ENCODE measurements at places on chromosomes 16 and 17.

- DNase-seq = no peak
Measured at GRCh38 chr16:727291-727977, 528 bp downstream of the HAGHL start.

DNA sequence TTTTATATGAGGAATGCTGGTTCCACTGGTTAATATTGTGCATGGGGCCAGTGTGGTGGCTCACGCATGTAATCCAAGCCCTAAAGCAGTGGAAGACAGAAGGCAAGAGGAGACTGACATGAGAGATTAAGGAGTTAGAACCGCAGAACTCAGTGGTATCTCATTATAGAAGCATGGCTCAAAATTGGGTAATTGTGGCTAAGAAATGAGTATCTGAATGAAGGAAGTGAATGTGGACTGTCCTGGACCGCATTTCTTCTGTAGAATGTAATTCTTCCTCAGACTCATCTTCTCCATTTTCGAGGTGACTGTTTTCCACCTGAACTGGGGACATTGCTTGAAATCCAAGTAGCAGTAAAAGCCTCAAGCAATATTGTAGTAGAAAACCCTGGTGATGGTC is 42.6 kb upstream of the CDR2 start:
- DNase-seq = no peak

- DNase-seq = no peak
Measured at GRCh38 chr17:36524428-36524876, 10.2 kb downstream of the MYO19 start.

- DNase-seq = no peak
Measured at GRCh38 chr17:63140255-63140654, 174.2 kb downstream of the TANC2 start.

DNA sequence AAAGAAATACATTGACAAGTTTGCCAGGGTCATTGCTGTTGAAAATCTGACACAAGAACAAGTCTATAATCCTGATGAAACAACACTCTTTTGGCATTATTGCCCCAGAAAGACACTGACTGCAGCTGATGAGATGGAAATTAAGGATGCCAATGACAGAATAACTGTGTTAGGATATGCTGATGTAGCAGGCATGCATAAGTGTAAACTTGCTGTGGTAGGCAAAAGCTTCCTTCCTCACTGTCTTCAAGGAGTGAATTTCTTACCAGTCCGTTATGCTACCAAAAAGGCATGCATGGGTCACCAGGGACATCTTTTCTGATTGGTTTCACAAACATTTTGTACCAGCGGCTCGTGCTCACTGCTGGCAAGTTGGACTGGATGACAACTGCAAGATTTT is 10.5 kb downstream of the GDPD1 start:
- DNase-seq = no peak

- no peak for DNase-seq
Measured at GRCh38 chr16:79282806-79283205, 317.7 kb downstream of the MAF start.

- no peak for DNase-seq
Measured at GRCh38 chr16:69613378-69614154, 47.8 kb downstream of the NFAT5 start.

DNA sequence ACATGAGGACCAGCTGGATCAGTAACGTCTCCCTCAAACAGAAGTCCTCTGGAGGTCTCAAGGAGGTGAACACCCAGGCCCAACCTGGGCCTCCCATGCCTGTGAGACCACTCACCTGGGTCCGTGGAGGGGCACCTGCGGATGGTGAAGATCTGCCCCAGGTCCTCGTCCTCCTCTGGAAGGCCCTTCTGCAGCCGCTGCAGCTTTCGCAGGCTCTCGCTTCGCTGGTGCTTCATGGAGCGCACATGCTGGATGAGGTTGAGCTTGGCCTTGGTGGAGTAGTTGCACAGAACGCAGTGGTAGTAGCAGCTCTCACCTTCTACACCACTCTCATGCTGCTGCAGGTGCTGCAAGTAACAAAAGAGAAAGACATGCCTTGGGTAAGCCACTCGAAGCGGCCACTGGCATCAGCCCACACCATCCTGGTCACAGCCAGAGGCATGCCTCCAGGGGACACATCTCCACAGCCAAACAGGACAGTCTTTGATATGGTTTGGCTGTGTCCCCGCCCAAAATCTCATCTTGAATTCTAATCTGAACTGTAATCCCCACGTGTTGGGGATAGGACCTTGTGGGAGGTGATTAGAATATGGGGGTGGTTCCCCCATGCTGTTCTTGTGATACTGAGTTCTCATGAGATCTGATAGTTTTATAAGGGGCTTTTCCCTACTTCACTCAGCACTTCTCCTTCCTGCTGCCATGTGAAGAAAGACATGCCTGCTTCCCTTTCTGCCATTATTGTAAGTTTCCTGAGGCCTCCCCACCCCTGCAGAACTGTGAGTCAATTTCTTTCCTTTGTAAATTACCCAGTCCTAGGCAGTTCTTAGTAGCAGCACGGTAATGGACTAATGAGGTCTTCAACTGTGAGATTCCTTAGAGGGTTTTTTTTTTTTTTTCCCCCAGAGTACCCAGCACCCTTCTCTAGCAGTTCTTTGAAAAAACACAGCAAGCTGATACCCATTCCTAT is 158.0 kb downstream of the ZFHX3 start:
- no peak for DNase-seq

DNA sequence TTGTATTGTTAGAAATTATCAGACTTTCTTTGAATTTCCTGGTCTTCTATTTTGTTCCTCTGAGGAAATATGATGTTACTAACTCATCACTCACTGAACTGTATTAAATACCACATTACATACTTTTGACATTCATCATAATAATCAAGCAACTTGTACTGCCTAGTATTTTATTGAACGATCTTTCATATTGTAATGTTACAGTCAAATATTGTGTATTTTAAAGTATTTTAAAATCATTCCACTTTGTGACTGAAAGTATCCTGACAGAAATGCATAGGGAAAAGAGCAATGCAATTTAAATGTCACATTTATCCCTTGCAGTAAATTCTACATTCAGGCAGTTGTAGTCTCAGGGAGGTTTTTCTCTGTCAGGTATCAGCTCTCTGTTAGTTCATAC is 1557.4 kb downstream of the CDH8 start:
- DNase-seq = no peak

GRCh38 chr16:4976079-4976478 is 17.9 kb downstream of the SEC14L5 start:
- DNase-seq = no peak

GRCh38 chr17:20218272-20218671 is 209.1 kb downstream of the SPECC1 start:
- DNase-seq = no peak

DNA sequence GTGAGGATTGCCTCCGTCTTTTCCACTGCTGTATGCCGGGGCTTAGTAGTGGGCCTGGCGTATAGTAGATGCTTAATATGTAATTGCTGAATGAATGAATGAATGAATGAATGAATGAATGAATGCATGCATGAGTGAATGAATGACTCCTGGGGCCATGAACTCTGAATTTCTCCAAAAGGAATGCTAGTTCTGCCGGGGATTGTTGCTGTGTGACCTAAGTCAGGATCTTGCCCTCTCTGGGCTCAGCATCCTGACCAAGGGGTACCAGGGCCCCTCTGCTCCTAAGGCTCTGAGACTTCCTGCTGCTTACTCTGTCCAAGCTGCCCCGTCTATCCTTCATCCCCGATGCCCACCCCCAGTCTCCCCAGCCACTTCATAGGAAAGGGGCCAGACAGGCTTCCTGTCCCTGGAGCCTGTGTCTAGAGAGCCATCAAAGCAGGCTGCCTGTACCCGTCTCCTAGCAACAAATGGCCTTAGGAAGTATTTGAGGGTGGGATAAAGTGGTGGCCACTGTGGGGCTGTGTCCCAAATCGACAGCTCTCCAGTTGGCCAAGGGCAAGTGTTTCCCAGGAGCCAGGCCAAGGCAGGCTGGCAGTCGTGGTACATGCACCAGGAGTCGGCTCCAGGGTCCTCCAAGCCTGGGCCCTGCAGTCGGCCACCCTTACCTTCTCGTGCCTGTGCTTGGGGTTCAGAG is 11.6 kb upstream of the MPRIP start:
- no peak for DNase-seq

DNA sequence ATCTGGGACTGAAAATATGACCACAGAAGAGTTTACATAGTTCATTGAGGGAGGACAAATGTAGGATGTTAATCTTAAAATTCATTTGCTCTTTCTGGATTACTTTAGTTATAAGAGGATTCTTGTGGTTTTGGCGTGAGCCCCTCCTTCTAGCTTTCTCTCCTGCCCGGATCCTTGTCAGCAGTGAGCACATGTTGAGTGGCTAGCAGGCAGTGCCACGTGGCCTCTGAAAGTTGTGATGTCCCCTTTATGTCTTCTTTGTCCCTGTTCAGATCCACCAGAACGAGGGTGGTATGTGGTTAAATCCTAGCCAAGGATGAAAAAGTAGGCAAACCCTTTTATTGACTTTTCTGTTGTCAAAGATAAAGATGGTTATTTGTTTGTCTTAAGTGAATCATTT is 83.8 kb downstream of the GNAO1 start:
- DNase-seq = no peak

- no peak for DNase-seq
Measured at GRCh38 chr17:79836972-79837887, 2.0 kb downstream of the CBX4 start.

GRCh38 chr16:48188449-48189102 is 32.8 kb upstream of the ABCC12 start:
- DNase-seq = no peak

DNA sequence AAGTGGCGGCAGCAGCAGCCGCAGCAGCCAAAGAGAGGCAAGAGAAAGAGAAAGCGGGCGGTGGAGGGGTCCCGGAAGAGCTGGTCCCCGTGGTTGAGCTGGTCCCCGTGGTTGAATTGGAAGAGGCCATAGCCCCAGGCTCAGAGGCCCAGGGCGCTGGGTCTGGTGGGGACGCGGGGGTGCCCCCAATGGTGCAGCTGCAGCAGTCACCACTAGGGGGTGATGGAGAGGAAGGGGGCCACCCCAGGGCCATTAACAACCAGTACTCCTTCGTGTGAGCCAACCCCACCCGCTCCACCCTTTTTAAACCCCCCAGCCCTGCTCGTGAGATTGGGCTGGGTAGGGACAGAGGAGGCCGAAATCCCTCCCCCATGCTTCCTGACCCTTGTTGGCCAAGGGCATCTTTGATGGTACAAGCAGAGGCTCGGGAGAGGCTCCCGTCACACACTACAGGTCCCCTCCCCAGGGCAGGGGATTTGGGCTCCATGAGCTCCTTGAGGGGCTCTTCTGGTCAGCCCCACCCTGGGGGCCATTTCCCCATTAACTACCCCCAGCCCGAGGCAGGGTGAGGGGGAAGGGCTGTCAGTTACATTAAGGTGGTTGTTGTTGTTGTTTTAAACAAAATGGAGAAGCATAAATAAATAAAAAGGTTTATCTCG is 4.6 kb upstream of the ATP2A1 start:
- DNase-seq = no peak

- no peak for DNase-seq
Measured at GRCh38 chr16:4064950-4065352, 51.3 kb downstream of the ADCY9 start.

- DNase-seq = no peak
Measured at GRCh38 chr16:3070608-3071111, 5.2 kb downstream of the IL32 start.

DNA sequence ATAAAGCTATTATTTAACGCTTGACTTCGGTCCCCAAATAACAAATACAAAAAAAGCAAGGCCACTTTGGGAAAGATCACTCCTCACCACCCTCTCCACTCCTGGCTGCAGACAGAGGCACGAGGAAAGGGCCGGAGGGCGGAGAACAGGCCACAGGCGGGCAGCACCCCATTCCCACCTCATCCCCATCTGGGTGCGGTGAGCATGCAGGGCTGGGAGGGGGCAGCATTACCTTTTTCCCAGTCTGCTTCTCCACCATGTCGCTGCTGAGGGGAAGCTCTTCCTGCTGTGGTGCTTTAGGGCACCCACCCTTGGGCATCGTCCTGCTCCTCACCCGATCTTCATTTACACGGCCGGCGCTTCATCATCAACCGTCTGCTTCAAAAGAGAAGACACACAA is 99.2 kb downstream of the ZNF778 start:
- no peak for DNase-seq

DNA sequence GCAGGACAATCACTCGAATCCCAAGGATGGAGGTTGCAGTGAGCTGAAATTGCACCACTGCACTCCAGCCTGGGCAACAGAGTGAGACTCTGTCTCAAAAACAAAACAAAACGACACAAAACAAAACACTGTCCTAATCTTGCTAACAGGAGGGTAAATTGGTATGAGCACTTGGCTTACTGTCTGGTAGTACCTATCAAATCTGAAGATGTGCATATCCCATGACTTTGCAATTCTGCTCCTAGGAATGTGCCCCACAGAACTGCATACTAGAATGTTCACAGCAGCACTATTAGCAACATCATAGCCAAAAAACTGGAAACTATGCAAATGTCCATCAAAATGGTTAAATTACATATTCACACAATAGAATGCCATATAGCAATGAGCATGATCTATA is 15.7 kb downstream of the MTSS2 start:
- DNase-seq = no peak

DNA sequence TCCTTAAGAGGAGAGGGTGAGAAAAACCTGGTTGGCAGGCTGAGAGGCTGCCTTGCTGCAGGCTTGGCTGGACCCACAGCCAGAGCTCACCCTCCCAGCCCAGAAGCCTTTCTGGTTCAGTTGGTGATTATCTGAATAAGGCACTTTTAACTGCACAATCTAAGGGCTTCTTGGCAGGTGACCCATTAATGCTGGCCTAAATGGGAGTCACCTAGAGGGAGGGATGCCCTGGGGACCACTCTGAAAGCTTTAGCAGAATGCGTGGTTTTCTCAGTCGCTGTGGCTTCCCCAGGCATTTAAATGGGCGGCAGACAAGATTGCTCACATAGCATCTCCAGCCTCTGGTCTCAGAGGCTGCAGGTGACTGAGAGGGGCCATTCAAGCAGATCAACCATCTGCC is 33.2 kb upstream of the SHISA9 start:
- DNase-seq = no peak

GRCh38 chr17:34314279-34314678 is 5.0 kb upstream of the CCL8 start:
- DNase-seq = no peak

- DNase-seq = no peak
Measured at GRCh38 chr16:23403547-23403946, 49.4 kb downstream of the COG7 start.

GRCh38 chr16:27225536-27226360 is 22.4 kb downstream of the KDM8 start:
- no peak for DNase-seq
